A549 (cell line): ENCODE measurements at places on chromosomes 13 and 19. TPM values are rescaled to one million over a fixed set of nuclear protein-coding genes. Genes with fewer than 3 reads are reported as not detected.

The SIGLEC5 gene
- polyA plus RNA-seq, result not detected in 3 replicates

DNA sequence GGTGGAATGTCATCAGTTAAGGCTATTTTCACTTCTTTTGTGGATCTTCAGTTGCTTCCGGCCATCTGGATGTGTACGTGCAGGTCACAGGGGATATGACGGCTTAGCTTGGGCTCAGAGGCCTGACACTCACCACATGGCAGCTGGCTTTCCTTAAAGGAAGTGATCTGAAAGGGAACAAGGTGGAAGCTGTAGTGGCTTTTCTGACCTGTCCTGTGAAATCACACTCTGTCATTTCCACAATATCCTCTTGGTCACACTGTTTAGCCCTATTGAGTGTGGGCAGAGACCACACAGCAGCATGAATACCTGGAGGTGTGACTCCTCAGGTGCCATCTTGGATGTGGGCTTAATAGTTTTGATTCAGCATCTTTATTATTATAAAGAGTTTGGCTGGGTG is 4.5 kb upstream of the BAX start:
- no peak for DNase-seq

- DNase-seq, result no peak
These were observed 709.8 kb downstream of the UQCRFS1 start for GRCh38 chr19:28502879-28503734.

The EMC10 gene
- polyA plus RNA-seq, result 140 to 147 TPM (median 147 TPM) in 3 replicates

The CYSLTR2 gene
- not detected in 3 replicates for polyA plus RNA-seq

DNA sequence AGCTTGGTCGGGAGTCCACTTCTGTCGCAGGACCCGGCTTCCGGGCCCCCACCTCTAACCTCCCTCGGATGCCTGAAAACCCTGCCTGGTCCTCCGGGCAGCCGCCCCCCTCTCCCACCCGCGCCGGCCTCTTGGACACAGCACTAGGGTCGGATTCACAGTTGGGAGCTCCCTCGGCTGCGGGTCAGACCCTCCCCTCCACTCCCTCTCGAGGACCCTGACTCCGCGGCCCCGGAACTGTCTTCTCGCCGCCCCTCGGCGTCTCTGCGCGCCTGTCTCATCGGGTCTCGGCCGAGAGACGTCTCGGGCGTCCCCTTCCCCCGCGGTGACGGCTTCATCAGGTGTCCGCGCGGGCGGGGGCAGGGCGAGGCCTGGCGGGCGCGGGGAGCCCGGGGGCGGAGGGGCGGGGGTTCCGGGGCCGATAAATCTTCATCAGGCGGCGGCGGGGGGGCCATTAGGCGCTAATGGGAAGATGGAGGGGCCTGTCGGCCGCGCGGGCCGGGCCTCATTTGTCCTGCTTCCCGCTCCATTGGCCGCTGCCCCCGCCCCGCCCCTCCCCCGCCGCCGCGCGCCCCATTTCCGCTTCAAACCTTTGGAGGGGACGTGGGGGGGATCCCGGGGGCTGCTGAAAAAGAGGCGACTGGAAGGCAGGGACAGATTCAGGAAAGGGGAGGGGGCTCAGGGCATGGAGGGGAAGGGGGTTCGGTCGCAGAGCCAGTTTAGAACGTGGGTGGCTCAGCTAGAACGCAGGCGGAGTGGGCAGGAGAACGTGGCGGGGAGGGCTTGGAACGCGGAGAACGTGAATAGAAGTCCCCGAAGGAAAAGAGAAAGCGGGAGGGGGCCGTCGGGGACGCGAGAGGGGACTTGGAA is 11.8 kb upstream of the ERFL start:
- DNase-seq, result peak; percentile 78

The TTYH1 gene
- polyA plus RNA-seq, result 0.15 to 0.32 TPM in 2 of 3 replicates, not detected in the other

GRCh38 chr19:57978586-57979289 is 4.4 kb upstream of the C19orf18 start:
- no peak for DNase-seq

The ZNF497 gene
- polyA plus RNA-seq, result 1.6 to 2.4 TPM (median 2.0 TPM) in 3 replicates

DNA sequence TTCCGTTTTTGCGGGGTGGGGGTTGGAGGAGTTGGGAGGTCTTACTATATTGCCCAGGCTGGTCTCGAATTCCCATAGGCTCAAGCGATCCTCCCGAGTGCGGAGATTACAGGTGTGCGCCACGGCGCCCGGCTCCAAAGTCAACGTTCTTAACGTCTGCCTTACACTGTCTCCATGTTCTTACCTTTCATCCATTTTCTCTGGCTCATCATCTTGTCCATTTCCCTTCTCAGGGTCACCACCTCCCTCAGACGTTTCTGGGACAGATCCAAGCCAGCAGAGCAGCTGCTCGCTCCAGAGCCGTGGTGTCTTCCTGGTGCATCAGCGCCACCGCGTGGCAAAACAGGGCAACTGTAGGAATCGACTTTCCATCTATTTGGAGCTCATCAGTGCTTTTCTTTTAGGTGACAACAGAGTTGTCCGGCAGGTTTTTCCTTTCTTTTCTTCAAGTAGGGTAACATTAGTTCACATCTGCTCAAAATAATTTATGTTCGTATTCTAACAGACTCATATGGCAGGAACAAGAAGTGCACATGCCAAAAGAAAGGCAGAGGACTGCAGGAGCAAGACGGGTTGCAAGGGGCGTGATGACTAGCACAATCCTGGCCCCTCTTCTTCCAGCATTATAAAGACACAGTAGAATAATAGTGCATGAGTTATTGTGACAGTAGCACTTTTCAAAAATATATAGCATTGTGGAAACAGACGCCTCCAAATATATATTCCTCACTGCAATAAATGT is 103.1 kb upstream of the ABCC4 start:
- peak; percentile 75 for DNase-seq

DNA sequence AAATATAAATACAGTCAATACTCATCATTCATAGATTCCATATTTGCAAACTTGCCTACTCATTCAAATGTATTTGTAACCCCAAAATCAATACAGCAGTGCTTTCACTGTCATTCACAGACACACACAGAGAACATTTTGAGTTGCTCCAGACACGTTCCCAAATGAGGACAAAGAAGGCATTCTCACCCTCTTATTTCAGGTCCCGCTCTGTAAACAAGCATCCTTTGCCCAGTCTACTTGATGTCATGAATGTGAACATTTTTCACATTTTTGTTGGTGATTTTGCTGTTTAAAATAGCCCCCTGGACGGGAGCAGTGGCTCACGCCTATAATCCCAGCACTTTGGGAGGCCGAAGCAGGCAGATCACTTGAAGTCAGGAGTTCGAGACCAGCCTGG is 15.5 kb downstream of the C19orf47 start:
- no peak for DNase-seq

The SBK3 gene
- polyA plus RNA-seq, result 0.92 to 1.2 TPM (median 1.1 TPM) in 3 replicates

The ACER1 gene
- polyA plus RNA-seq, result not detected in 3 replicates

The ZNF681 gene
- polyA plus RNA-seq, result 0.03 to 0.12 TPM (median 0.03 TPM) in 3 replicates

- no peak for DNase-seq
These were observed 472.6 kb upstream of the KLHL1 start for GRCh38 chr13:70580825-70581224.

GRCh38 chr13:76286178-76286577 is 600.0 kb downstream of the KCTD12 start:
- no peak for DNase-seq

The OR10H1 gene
- not detected in 3 replicates for polyA plus RNA-seq

The TEX101 gene
- polyA plus RNA-seq, result not detected in 3 replicates

GRCh38 chr19:3277649-3278048 is 53.2 kb downstream of the CELF5 start:
- DNase-seq, result no peak

- no peak for DNase-seq
These were observed 3.8 kb upstream of the LGALS7B start for GRCh38 chr19:38785187-38785699.

DNA sequence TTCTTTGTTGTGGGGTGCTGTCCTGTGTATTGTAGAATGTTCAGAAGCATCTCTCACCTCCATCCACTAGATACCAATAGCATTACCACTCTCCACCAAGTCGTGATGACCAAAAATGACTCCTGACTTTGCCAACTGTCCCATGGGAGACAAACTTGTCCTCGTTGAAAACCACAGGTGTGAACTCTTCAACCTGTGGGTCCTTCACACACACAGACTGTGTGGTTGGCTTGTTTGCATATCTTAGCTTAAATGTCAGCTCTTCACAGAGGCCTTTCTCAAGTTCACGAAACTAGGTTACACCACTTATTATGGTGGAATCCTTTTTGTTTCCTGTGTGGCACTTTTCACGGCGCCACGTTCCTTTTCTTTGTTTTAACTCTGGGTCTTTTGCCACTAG is 6.8 kb downstream of the GPC5 start:
- DNase-seq, result no peak

The KLF2 gene
- 6.0 to 7.0 TPM (median 6.9 TPM) in 3 replicates for polyA plus RNA-seq

DNA sequence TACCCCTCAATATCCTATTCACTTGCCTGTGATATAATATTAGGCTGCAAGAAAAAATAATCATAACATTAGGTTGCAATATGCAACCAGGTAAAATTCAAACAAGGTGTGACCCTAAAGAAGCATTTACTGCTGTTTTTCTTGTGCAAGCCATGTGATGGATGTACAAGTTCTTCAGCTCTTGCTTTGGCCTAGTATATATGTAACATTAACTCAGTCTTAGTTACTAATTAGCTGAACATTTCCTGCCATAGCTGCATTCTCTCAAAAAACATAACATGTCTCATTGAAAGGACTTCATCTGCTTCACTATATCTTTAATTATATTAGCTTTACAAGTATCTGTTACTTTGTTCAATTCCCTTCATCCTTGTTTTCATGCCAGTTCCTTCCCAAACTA is 406.8 kb upstream of the HTR2A start:
- DNase-seq, result no peak

DNA sequence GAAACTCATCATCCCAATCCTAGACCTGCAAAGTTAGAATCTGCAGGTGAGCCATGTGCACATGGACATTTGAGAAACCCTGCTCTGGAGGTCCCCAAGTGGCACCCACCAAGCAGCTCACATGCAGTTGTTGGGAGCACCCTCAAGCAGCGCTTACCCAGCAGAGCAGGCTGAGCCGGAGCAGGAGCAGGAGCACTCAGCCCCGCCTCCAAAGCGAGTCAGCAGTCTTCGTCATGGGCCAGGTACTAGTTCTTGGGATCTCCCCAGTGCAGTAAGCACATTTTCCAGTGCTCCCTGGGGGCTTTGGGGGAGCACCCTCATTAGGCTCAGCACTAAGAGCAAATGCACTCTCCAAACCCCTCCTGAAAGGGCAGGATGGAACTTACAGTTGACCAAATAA is 572.7 kb downstream of the IRS2 start:
- DNase-seq, result no peak

- no peak for DNase-seq
These were observed 8.3 kb downstream of the GTF3A start for GRCh38 chr13:27432611-27433210.

The EHD2 gene
- polyA plus RNA-seq, result 93.8 to 112 TPM (median 105 TPM) in 3 replicates

The GJB6 gene
- not detected in 3 replicates for polyA plus RNA-seq

The CYP4F8 gene
- polyA plus RNA-seq, result not detected in 3 replicates

DNA sequence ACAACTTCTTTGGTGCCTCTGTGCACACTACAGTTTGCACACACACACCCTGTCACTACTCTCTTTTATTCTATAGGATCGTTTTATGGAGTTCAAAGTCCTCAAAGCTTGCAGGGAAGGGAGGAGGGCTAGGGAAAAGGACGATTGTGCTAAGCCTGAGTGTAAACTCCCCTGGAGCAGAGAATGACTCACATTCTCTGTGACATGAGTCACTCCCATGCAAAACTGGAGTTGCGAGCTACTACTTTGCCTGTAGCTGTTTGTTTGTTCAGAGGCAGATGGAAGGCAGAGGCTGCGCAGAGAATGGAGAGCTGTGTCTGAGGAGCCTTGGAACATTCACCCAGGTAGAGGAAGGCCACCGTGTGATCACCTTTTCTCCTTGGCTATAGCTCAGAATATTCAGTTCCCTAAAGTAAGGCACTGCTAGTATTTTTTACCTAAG is 80.5 kb upstream of the MBNL2 start:
- peak; percentile 83 for DNase-seq

GRCh38 chr13:68293631-68294030 is 1063.5 kb upstream of the PCDH9 start:
- no peak for DNase-seq

DNA sequence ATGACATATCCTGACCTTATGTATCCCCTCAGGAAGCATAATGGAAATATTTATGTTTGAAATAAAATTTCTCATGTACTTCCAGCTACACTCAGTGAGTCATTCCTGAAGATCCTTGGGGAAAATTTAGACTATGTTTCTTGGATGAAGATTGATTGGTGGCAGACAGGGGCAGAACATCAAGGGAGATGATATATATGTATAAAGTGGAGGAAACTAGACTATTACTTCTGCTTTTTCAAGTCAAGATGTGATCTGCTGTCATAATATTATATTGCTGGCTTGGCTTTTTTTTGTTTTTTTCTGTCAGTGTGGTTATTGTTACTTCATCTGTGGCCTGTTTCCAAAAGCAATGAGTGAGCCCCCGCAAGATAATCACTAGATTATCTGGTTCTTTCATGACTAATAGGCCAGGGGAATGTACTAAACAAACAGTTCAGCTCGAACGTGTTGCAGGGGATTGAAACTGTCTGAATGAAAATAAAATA is 87.2 kb upstream of the TNFSF11 start:
- DNase-seq, result peak; percentile 17

GRCh38 chr13:77806518-77806917 is 109.0 kb downstream of the SLAIN1 start:
- DNase-seq, result no peak

GRCh38 chr13:49315756-49316482 is 68.2 kb downstream of the CDADC1 start:
- no peak for DNase-seq

The APOC1 gene
- 172 to 198 TPM (median 196 TPM) in 3 replicates for polyA plus RNA-seq

DNA sequence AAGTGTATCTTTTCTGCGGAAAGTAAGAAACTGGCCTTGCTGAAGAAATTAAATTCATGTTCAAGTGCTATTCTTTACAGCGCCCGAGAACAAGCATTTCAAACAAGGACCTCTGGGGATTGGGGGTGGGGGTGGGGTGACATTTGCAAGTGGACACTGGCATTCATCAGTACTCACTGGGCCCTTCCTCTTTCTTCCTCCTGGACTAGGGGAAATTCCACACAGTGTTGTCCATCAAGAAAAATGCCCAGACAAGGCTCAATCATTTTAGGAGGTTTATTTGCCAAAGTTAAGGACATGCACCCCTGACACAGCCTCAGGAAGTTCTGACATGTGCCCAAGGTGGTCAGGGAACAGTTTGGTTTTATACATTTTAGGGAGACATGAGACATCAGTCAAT is 22.9 kb upstream of the OR10H1 start:
- no peak for DNase-seq

GRCh38 chr13:112985803-112986408 is 16.9 kb downstream of the MCF2L start:
- no peak for DNase-seq
